OCI-LY7 (cell line): ENCODE measurements at places on chromosomes 7 and 10. TPM values are rescaled to one million over a fixed set of nuclear protein-coding genes. Genes with fewer than 3 reads are reported as not detected.

Gene SORCS3
- not detected in 2 replicates for total RNA-seq

Gene ETV1
- not detected in 2 replicates for total RNA-seq

Gene CDK5
- total RNA-seq, result 23.1 and 23.7 TPM in 2 replicates

Gene RET
- 0.06 TPM in 1 of 2 replicates, not detected in the other for total RNA-seq

Gene STEAP1
- total RNA-seq, result not detected in 2 replicates

Gene FBXO24
- total RNA-seq, result 1.2 and 1.7 TPM in 2 replicates

Gene CUZD1
- 1.1 and 1.6 TPM in 2 replicates for total RNA-seq

Gene SYT15
- 1.5 and 2.1 TPM in 2 replicates for total RNA-seq

Gene ANK3
- 0.49 and 0.94 TPM in 2 replicates for total RNA-seq

Gene GRM3
- not detected in 2 replicates for total RNA-seq

Gene SEPHS1
- total RNA-seq, result 113 and 127 TPM in 2 replicates

Gene AQP1
- not detected in 2 replicates for total RNA-seq

Gene ANAPC16
- total RNA-seq, result 84.7 and 92.8 TPM in 2 replicates

Gene HACD1
- not detected in 2 replicates for total RNA-seq

Gene ERVW-1
- total RNA-seq, result not detected in 2 replicates

Gene PRSS2
- 1.1 TPM in 2 replicates for total RNA-seq

Gene GJD4
- total RNA-seq, result not detected in 2 replicates

Gene UNCX
- total RNA-seq, result not detected in 2 replicates

Gene PRRT4
- not detected in 2 replicates for total RNA-seq

Gene UBN2
- total RNA-seq, result 19.9 and 21.1 TPM in 2 replicates

Gene LHFPL3
- total RNA-seq, result not detected in 2 replicates

Gene LRRC4
- total RNA-seq, result not detected in 2 replicates

Gene FAM25C
- not detected in 2 replicates for total RNA-seq

Gene HMX2
- total RNA-seq, result 1.7 and 2.4 TPM in 2 replicates

Gene FAM13C
- total RNA-seq, result not detected in 2 replicates

Gene MKI67
- 192 and 217 TPM in 2 replicates for total RNA-seq

Gene NOS3
- total RNA-seq, result 0.30 and 0.78 TPM in 2 replicates

Gene DRGX
- total RNA-seq, result not detected in 2 replicates

Gene LOXL4
- total RNA-seq, result not detected in 2 replicates

Gene CACNA2D1
- not detected in 2 replicates for total RNA-seq

Gene TEX36
- total RNA-seq, result not detected in 2 replicates

Gene ARHGAP22
- total RNA-seq, result 0.41 and 0.46 TPM in 2 replicates

Gene DNAJC12
- total RNA-seq, result 18.9 and 19.4 TPM in 2 replicates

Gene UNC5B
- not detected in 2 replicates for total RNA-seq

Gene VENTX
- not detected in 2 replicates for total RNA-seq

Gene RTKN2
- total RNA-seq, result 12.3 and 15.4 TPM in 2 replicates

Gene HTR5A
- not detected in 2 replicates for total RNA-seq

Gene FRAT1
- total RNA-seq, result 12.2 and 12.4 TPM in 2 replicates

Gene SPDYE2B
- total RNA-seq, result not detected in 2 replicates

Gene ENKUR
- not detected in 2 replicates for total RNA-seq

Gene SAP25
- 12.7 and 14.0 TPM in 2 replicates for total RNA-seq

Gene TEX47
- not detected in 2 replicates for total RNA-seq

Gene PARD3
- not detected in 2 replicates for total RNA-seq

Gene OPN1SW
- total RNA-seq, result not detected in 2 replicates

Gene UCN3
- total RNA-seq, result not detected in 2 replicates

Gene ASAH2B
- total RNA-seq, result 0.34 and 0.35 TPM in 2 replicates

Gene ANKRD7
- 1.4 and 2.3 TPM in 2 replicates for total RNA-seq

Gene VWC2
- total RNA-seq, result not detected in 2 replicates

Gene TMEM213
- total RNA-seq, result not detected in 2 replicates

Gene AEBP1
- 35.0 and 42.2 TPM in 2 replicates for total RNA-seq

Gene GSDME
- total RNA-seq, result 33.0 and 47.0 TPM in 2 replicates

Gene FZD1
- total RNA-seq, result 1.1 and 1.3 TPM in 2 replicates

Gene WIPF3
- not detected in 2 replicates for total RNA-seq

Gene NUTM2B
- total RNA-seq, result 0.91 and 1.4 TPM in 2 replicates

Gene ANXA8
- not detected in 2 replicates for total RNA-seq

Gene INPP5A
- total RNA-seq, result 15.7 and 18.4 TPM in 2 replicates

Gene JAKMIP3
- total RNA-seq, result 0.89 and 1.1 TPM in 2 replicates
